ENCODE measurements at places on chromosomes 12 and 14. TPM values are rescaled to one million over a fixed set of nuclear protein-coding genes. Genes with fewer than 3 reads are reported as not detected.

PLEKHD1 gene
- not detected for total RNA-seq

- H3K4me3 ChIP-seq, result no peak overlapping the region
- no peak for DNase-seq
- H3K27ac ChIP-seq, result no peak overlapping the region
- H3K4me1 ChIP-seq, result no peaks in the 10 kb centered on the region
Observed at GRCh38 chr12:79322905-79323304, 367.9 kb downstream of the PAWR start.

DNA sequence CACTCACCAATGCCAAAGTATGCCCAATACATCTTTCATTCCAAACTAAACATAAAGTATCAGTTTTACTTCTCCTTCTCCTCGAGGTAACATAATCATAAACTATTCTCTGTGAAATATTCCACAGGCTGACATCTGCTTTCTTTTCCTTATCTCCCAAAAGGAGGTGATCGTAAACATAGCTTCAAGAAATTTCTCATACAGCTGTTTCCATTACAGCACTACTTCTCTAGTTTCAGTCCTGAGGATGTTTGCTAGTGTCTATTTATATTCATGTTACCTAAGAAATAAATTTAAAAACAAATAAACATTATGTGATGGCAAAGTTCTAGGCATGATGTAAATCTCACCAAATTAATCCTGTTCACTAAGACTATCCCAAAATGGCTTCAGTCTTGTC, 90.1 kb upstream of the CPSF6 start:
- DNase-seq, result no peak
- no peaks in the 10 kb centered on the region for H3K27me3 ChIP-seq
- no peak overlapping the region for H3K4me3 ChIP-seq
- no peak overlapping the region for H3K27ac ChIP-seq
- H3K36me3 ChIP-seq, result no peaks in the 10 kb centered on the region
- H3K4me1 ChIP-seq, result no peaks in the 10 kb centered on the region

FERMT2 gene
- 164 TPM for total RNA-seq

Data from SJSA1 (cell line).